ENCODE measurements at places on chromosomes 6 and 20.

DNA sequence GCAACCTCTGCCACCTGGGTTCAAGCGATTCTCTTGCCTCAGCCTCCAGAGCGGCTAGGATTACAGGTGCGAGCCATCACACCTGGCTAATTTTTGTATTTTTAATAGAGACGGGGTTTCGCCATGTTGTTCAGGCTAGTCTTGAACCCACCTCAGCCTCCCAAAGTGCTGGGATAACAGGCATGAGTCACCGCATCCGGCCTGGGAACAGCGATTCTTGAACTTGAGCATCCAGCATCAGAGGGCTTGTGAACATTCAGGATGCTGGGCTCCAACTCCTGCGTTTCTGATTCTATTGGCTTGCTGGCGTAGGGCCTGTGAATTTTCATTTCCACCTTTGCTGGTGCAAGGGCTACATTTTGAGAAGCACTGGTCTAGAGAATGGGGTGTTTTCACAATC, 24.5 kb upstream of the PIM1 start:
- no peak for DNase-seq

DNA sequence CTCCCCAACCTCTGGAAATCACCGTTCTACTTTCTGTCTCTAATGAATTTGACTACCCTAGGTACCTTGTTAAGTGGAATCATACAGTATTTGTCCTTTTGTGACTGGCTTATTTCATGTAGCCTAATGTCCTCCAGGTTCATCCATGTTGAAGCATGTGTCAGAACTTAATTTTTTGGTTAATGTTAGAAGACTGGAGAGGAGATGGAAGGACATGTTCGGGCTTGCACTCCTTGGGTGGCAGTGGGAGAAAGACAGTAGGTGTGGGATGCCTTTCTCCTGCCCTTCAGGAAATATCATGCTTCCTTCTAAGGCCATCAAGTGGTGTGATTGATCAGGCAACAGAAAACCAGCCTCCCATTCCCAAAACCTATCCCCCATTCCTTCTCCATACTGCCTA, 61.1 kb upstream of the RNF144B start:
- DNase-seq: no peak

DNA sequence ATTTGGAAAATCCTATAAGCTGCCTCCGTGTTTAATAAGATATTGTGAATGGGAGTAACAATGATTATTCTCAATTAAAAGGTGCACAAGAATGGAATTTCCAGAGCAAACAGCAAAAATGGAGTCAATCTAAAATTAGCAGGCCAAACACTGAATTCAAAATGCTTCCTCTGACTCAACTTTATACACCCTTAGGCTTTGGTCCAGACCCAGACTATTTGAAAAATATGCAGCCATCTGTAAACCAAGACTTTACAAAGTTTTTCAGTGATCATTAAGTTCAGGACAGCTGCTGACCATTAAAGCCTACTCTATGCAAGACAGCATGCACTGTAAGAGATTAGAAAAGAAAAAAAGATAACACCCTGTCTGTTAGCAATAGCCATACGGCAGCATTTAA, 39.4 kb upstream of the CCN6 start:
- no peak for DNase-seq

- DNase-seq: no peak
These were observed 13.4 kb upstream of the CSNK2A1 start for GRCh38 chr20:556984-557383.

GRCh38 chr6:23013776-23014175, 444.4 kb downstream of the HDGFL1 start:
- DNase-seq: no peak

GRCh38 chr20:51660672-51661608, 107.2 kb downstream of the ATP9A start:
- DNase-seq: no peak

- no peak for DNase-seq
These were observed 26.0 kb downstream of the TRAM2 start for GRCh38 chr6:52550870-52551269.

Data from central memory CD4-positive, alpha-beta T cell (primary cell).